ENCODE measurements at places on chromosomes 13 and 19. TPM values are rescaled to one million over a fixed set of nuclear protein-coding genes. Genes with fewer than 3 reads are reported as not detected.

Gene ENOX1
- total RNA-seq, result 2.4 TPM

Gene KLK15
- total RNA-seq, result not detected

- DNase-seq, result no peak
Measured at GRCh38 chr13:52414051-52414450, 8.1 kb upstream of the THSD1 start.

DNA sequence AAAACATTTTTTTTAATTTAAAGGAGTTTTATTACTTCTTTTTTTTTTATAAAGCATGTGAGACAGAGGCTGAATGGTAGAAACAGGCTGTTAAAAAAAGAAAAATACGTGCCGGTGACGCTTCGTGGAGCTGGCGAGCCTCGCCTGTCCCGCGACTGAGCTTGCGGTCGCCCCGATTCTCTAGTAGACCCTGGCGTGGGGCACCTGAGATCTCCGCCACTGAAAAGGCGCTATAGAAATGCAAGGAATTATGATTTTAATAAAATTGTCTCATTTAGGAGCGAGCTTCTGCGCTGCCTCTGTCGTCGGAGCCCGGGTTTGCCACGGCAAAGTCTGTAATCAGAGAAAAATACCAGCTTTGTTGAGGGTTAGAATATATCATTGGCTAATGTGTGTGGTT is 18.4 kb downstream of the NFIX start:
- no peak for DNase-seq

- DNase-seq, result no peak
Measured at GRCh38 chr13:114012141-114012540, 38.3 kb upstream of the C13orf46 start.

GRCh38 chr13:43088093-43088511 is 64.7 kb downstream of the DNAJC15 start:
- no peak for DNase-seq

GRCh38 chr19:6828698-6829633 is 56.5 kb downstream of the VAV1 start:
- DNase-seq, result no peak

GRCh38 chr19:33421368-33421767 is 47.9 kb downstream of the CEBPG start:
- DNase-seq, result no peak

DNA sequence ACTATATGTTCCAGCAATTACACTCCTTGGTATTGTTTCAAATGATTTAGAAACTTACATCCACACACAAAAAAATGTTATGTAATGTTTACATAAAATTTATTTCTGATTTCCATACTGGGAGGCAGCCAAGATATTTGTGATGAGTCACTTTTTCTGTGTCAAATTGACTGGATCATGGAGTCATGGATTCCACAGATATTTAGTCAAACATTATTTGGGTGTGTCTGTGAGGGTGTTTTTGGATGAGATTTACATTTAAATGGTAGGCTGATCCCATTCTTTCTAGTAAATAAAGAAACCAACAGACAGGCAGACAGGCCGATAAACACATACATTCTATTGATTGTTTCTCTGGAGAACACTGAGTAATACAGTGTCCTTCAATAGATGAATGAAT is 562.8 kb downstream of the SLITRK6 start:
- DNase-seq, result no peak

DNA sequence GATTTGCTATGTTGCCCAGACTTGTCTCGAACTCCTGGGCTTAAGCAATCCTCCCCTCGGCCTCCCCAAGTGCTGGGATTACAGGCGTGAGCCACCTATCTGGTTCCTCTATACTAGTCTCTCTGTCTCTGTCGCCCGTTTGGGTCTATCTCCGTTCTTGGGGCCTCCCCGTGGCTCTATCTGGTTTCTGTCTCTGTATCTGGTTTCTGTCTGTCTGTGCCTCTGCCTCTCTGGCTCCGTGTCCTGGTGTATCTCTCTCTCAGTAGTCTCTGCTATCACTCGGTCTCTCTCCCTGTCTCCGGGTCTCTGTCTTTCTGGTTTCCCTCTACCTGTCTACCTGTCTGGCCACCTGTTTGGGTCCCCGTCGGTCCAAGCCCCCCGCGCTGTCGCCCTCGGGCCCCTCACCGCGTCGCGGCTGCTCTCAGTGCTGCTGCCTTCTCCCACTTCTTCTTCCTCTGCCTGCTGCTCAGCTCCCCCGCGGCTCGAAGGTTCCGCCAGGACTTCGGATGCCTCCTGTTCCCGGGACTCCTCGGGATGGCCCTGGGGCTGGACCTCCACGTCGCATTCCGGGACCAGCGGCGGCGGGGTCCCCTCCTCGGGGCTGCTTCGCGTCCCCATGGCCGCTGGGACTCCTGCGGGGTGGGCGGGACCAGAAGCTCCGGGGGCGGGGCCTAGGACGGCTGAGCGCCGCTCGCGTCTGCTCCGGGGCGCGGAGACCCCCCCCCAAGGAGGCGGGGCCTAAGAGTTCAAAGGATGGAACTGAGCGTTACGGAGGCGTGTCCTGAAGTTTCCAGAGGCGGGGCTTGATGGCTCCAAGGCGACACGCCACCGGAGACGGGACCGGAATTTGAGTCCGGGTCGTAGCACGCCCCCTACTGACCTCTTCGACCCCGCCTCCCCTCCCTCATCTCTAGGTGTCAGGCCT is 783 bp downstream of the PHLDB3 start:
- peak; percentile 99 for DNase-seq
